ENCODE measurements at places on chromosomes 16 and 17. TPM values are rescaled to one million over a fixed set of nuclear protein-coding genes. Genes with fewer than 3 reads are reported as not detected.

The SSTR5 gene
- not detected for total RNA-seq

The CFAP97D1 gene
- not detected for total RNA-seq

The TOP2A gene
- 1.1 TPM for total RNA-seq

The ACSM2B gene
- total RNA-seq: not detected

The PPP1R1B gene
- total RNA-seq: not detected

The CDH1 gene
- total RNA-seq: 0.55 TPM

The FOXF1 gene
- total RNA-seq: not detected

The YBX2 gene
- 0.26 TPM for total RNA-seq

The ZKSCAN2 gene
- 3.6 TPM for total RNA-seq

The CFAP119 gene
- total RNA-seq: 2.6 TPM

The CD300H gene
- not detected for total RNA-seq

The FSCN2 gene
- 0.75 TPM for total RNA-seq

The RANBP10 gene
- 27.8 TPM for total RNA-seq

The HEATR9 gene
- total RNA-seq: 2.6 TPM

The TMEM95 gene
- total RNA-seq: not detected

The IGFALS gene
- 0.29 TPM for total RNA-seq

The HS3ST4 gene
- total RNA-seq: not detected

The SHBG gene
- total RNA-seq: not detected

The HS3ST3A1 gene
- 4.4 TPM for total RNA-seq

The PKMYT1 gene
- total RNA-seq: 0.79 TPM

The PTX4 gene
- not detected for total RNA-seq
